ENCODE measurements at places on chromosomes 1 and 21.

DNA sequence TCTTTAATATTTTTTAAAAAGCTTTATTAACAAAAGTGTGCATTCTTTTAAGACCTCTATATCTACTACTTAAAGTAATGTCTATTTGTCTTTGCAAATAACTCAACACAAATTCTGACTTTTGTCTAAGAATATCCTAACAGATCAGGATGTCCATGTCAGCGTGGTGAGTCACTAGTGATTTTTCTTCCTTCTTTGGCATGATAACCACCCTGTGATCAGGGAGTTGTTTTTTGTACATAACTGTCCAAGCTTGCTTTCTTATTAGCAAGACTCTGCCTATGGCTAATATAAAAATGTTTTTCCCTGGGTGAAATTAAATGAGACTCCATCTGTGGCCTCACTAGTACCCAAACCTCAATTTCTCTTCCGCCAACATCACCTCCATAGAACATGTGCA is 688.9 kb upstream of the ADGRL2 start:
- no peak overlapping the region for H3K27ac ChIP-seq
- no peak overlapping the region for H3K4me3 ChIP-seq
- H3K27me3 ChIP-seq: no peaks in the 10 kb centered on the region
- no peak for DNase-seq
- no peaks in the 10 kb centered on the region for H3K36me3 ChIP-seq

DNA sequence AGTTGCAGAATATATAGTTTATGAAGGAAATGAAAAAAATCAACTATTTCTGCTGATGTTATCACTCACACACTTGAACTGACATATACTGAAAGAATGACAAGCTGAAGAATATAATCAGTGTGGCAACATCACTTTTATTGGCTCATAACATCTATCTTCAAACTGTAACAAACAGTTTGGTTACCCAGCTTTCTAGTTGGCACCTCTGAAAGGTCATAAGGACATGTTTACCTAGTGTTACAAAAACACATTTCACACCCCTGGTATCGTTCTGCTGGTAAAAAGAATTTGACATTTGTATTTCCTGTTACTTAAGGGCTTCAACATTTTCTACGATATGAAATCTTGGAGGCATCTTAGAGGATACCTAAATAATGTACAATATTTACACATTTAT is 1267.0 kb upstream of the NCAM2 start:
- DNase-seq: no peak
- no peak overlapping the region for H3K27ac ChIP-seq
- H3K4me3 ChIP-seq: no peak overlapping the region

DNA sequence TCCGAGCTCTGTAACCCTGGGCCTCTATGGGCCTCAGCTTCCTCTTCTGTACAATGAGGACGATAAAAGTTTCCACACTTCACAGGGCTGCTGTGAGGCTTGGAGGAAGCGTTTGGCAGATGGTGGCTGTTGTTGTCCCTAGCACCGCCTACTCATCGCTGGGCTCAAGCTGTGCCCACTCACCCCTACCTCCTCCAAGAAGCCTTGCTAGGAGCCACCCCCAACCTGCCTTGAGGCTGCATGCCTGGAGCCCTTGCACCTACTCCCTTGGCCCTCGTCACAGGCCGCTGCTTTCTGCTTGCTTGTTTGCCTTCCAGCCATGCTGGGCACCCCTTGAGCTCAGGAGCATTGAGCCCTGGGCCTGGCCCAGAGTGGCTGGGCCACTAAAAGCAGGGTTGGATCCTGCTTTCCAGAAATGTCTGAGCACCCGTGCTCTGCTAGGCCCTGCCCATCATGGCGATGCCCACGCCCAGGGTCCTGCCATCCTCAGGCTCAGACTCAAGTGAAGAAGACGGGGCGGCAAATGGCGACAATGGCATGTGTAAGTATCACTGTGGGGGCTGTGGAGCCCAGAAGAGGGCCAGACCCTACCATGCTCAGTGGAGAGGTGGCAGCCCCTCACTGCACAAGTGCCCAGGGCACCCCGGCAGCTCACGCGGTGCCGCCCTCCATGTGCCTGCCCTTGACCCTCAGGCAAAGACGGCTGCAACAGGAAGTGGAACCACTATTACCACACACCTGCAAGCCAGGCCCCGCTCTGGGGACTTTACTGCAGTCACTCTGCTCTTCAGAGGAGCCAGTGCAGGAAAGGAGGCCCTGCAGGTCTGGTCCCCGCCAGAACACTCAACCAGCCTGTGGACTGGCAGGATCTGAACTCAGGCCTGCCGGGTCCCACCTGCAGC is 9.5 kb downstream of the SH3BGRL3 start:
- H3K4me1 ChIP-seq: no peaks in the 10 kb centered on the region
- H3K36me3 ChIP-seq: peaks cover 5% of the 10 kb centered on the region
- DNase-seq: no peak
- H3K4me3 ChIP-seq: no peak overlapping the region
- peak overlapping the region; percentile 91 for H3K27ac ChIP-seq

- DNase-seq: peak; percentile 29
- no peak overlapping the region for H3K4me3 ChIP-seq
- no peaks in the 10 kb centered on the region for H3K27me3 ChIP-seq
- no peaks in the 10 kb centered on the region for H3K36me3 ChIP-seq
- H3K4me1 ChIP-seq: no peaks in the 10 kb centered on the region
- no peak overlapping the region for H3K27ac ChIP-seq
These were observed 2.8 kb downstream of the PTPRU start for GRCh38 chr1:29239142-29239541.

- no peak for DNase-seq
- H3K27me3 ChIP-seq: peaks cover 3% of the 10 kb centered on the region
- H3K36me3 ChIP-seq: no peaks in the 10 kb centered on the region
- no peak overlapping the region for H3K27ac ChIP-seq
These were observed 32.1 kb downstream of the EXTL2 start for GRCh38 chr1:100862591-100862990.

DNA sequence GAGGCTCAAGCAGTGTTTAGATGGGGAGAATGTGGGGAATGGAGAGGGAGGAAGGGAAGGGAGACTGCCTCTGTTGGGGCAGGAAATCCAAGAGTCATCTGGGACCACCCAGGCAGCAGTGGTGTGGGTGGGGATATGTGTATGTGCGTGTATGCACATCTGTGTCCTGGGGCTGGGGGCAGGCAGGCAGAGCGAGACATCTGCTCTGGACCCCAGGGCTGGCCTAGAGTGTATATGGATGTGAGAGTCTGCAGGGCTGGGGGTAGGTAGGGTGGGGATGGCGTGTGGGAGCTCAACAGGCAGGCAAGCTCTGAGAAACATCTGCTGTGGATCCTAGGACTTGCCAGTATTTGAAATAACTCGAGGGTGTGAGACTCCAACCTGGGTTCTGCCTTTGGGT is 3.5 kb downstream of the PTCH2 start:
- H3K4me1 ChIP-seq: peaks cover 4% of the 10 kb centered on the region
- H3K36me3 ChIP-seq: peaks cover 7% of the 10 kb centered on the region
- no peaks in the 10 kb centered on the region for H3K27me3 ChIP-seq
- no peak overlapping the region for H3K27ac ChIP-seq
- no peak overlapping the region for H3K4me3 ChIP-seq

- H3K27me3 ChIP-seq: no peaks in the 10 kb centered on the region
- DNase-seq: no peak
- no peaks in the 10 kb centered on the region for H3K36me3 ChIP-seq
- H3K4me3 ChIP-seq: no peak overlapping the region
- no peaks in the 10 kb centered on the region for H3K4me1 ChIP-seq
- H3K27ac ChIP-seq: no peak overlapping the region
These were observed 51.8 kb downstream of the ST6GALNAC5 start for GRCh38 chr1:76919085-76919484.

DNA sequence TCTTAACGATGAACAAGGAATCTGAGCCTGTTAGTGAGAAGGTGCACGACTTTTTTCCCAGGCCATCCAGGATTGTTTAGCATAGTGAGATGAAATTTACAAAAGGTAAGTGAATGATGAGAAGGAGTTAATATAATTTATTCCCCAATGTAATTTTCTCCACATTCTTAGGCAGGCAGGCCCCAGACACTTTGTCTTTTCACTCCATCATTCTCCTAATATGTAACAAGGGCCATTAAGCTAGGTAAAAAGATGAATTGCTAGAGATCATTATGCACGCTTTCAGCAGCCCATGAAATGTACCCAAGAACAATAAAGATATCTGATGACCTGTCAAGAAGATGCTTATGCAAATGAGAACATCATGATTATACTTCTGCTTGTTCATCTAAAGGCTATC is 24.1 kb downstream of the NIBAN1 start:
- H3K27ac ChIP-seq: no peak overlapping the region
- DNase-seq: no peak
- H3K4me3 ChIP-seq: no peak overlapping the region
- no peaks in the 10 kb centered on the region for H3K4me1 ChIP-seq
- H3K36me3 ChIP-seq: no peaks in the 10 kb centered on the region

- H3K36me3 ChIP-seq: peaks cover 7% of the 10 kb centered on the region
- peak overlapping the region; percentile 79 for H3K27ac ChIP-seq
- DNase-seq: no peak
- no peak overlapping the region for H3K4me3 ChIP-seq
- H3K4me1 ChIP-seq: no peaks in the 10 kb centered on the region
These were observed 37.9 kb upstream of the EDEM3 start for GRCh38 chr1:184792450-184792969.

GRCh38 chr1:76593618-76594017 is 273.7 kb upstream of the ST6GALNAC5 start:
- H3K4me3 ChIP-seq: no peak overlapping the region
- H3K27ac ChIP-seq: no peak overlapping the region
- peak; percentile 42 for DNase-seq
- no peaks in the 10 kb centered on the region for H3K27me3 ChIP-seq

GRCh38 chr1:3482378-3482849 is 27.9 kb downstream of the ARHGEF16 start:
- DNase-seq: no peak
- H3K36me3 ChIP-seq: no peaks in the 10 kb centered on the region
- H3K4me3 ChIP-seq: no peak overlapping the region
- H3K27ac ChIP-seq: no peak overlapping the region
- no peaks in the 10 kb centered on the region for H3K4me1 ChIP-seq
- H3K27me3 ChIP-seq: no peaks in the 10 kb centered on the region

DNA sequence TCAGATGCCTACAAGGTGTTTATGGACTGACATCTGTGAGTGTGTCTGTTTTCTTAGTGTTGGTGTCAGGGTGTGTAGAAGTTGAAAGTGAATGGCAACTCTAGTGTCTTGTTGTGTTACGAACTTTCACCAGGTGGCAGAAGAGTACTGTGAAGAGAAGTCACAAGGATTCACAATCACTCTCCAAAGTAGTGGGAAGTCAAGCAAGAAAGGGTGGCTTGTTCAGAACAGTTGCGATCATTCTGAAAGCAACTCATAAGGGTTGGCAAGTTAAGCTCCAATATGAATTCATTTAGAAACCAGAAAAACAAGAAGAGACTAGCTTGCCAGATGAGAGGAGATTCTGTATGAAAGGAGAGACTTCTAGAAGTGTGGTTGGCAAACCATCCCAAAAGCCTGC is 86.1 kb downstream of the FASLG start:
- H3K27ac ChIP-seq: no peak overlapping the region
- H3K4me1 ChIP-seq: peaks cover 13% of the 10 kb centered on the region
- DNase-seq: peak; percentile 94
- no peaks in the 10 kb centered on the region for H3K27me3 ChIP-seq
- H3K4me3 ChIP-seq: no peak overlapping the region

DNA sequence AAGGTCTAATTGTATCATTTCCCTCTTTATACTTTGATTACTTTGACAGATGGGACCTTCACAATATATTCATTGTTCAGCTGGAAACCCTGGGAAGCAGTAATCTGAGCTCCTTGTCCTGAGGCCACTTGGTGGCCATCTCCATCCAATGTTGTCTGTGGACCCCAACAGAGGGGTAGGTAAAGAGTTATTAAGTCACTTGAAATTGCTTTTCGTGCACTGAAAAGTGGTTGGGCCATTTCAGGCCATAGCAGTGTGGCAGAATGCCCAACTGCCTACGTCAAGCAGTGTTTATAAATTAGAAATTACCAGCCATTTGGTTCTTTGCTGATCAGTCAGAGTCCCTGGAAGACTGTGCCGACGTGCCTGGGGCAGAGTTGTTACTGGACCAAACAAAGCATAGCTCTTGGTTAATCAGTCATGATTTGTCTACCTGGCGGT is 308.3 kb upstream of the USP25 start:
- no peaks in the 10 kb centered on the region for H3K4me1 ChIP-seq
- no peaks in the 10 kb centered on the region for H3K36me3 ChIP-seq
- DNase-seq: no peak
- H3K4me3 ChIP-seq: no peak overlapping the region

- no peak overlapping the region for H3K4me3 ChIP-seq
- H3K4me1 ChIP-seq: no peaks in the 10 kb centered on the region
- no peaks in the 10 kb centered on the region for H3K36me3 ChIP-seq
- DNase-seq: no peak
These were observed 8.4 kb downstream of the CFH start for GRCh38 chr1:196660272-196660671.

- H3K36me3 ChIP-seq: no peaks in the 10 kb centered on the region
- peak overlapping the region; percentile 26 for H3K27ac ChIP-seq
- H3K4me1 ChIP-seq: peaks cover 15% of the 10 kb centered on the region
- no peaks in the 10 kb centered on the region for H3K27me3 ChIP-seq
These were observed 25.2 kb downstream of the ARHGEF10L start for GRCh38 chr1:17564458-17565393.

DNA sequence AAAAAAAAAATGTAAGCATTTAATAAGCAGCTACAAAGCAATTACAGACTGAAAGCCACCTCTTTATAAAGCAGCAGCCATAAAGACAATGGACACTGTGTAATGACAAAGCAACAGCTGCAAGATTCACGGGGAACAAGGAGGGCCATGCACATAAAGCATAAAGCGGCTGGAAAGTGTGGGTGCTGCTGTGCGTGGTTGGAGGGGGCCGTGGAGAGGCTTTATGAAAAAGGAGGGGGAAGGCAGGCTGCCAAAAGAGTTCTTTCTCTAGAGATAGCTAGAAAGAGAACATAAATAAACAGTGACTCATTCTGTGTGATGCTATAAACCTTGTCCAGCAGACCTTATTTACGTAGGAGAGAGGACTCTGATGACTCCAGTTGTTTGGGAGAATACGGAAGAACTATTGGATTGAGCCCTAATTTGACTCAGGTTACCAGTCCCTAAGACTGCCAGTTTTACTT is 49.3 kb downstream of the ADAMTS1 start:
- H3K27me3 ChIP-seq: no peaks in the 10 kb centered on the region
- H3K4me3 ChIP-seq: no peak overlapping the region
- peaks cover 5% of the 10 kb centered on the region for H3K4me1 ChIP-seq
- no peaks in the 10 kb centered on the region for H3K36me3 ChIP-seq
- peak; percentile 76 for DNase-seq

DNA sequence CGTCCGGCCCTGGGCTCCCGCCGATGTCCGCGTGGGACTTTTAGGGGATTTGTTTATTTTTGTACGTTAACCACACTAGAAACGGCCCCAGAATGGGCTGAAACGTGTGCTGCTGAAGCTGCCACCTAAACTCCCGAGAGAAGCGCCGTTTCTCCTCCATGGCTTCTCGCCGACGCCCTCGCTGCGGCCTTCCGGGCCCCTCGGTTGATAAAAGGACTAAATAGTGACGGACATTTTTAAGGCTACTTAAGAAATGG is 678 bp upstream of the PTTG1IP start:
- no peaks in the 10 kb centered on the region for H3K36me3 ChIP-seq
- peaks cover 6% of the 10 kb centered on the region for H3K27me3 ChIP-seq
- H3K27ac ChIP-seq: peak overlapping the region; percentile 91
- H3K4me1 ChIP-seq: peaks cover 14% of the 10 kb centered on the region
- H3K4me3 ChIP-seq: peak overlapping the region; percentile 50
